Left ventricle myocardium superior (tissue), 1 donor: ENCODE measurements at places on chromosomes 6 and 20.

DNA sequence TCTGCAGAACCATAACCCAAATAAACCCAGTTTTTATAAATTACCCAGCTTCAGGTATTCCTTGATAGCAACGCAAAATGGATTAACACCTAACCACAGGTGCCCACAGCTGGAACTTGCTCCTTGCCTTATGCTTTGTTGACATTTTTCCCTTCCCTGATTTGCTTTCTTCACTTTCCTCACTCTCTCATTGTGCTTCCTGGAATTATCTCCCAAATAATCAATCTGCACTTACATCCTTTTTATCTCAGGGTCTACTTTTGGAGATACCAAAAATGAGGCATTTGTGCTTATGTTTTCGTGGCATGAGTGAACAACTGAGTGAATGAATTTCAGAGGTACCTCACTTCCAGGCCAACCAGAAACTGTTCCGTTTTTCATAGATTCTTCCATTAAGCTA, 374.3 kb downstream of the DOK5 start:
- DNase-seq = no peak

GRCh38 chr20:46252352-46253091, 55.8 kb downstream of the CDH22 start:
- no peak for DNase-seq

DNA sequence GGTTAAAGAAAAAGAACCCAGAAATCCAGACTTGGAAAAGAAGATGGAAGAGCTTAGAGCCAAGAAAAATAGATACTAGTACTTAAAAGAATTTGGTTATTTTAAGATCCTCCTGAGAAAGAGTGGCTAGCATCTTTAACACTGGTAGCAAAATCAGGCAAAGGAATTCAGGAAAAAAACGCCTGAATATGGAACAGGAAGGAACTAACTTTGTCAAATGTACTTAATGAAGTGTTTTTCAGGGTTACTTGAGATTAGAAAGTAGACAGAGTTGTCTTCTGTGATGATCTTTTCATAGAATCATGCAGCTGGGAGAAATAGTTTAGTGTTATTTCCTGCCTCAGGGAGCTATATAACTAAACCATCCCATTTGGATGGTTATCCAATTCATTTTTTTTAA, 50.8 kb upstream of the SASH1 start:
- DNase-seq = no peak

DNA sequence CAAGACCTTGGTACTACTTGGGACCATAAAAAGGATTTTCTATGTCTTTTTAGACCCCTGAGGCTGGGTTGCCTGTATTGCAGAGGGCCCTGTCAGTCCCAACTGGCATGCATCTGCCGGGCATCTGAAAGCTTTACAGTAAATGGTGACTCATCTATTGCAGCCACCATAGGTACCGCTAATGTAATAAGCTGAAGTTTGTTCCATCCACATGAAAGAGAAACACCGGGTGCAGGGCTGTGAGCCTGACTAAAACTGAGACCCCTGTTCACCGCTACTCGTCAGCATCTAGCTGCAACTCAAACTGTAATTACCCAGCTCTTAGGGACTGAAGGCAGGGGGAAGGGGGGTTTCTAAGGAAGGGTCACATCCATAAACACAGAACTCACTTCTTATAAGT, 49.5 kb downstream of the TRERF1 start:
- no peak for DNase-seq

- peak; percentile 37 for DNase-seq
These were observed 23.4 kb upstream of the SLCO4A1 start for GRCh38 chr20:62618611-62619529.

GRCh38 chr20:24018796-24019195, 30.2 kb upstream of the GGTLC1 start:
- DNase-seq = no peak

GRCh38 chr6:15621203-15622044, 41.4 kb downstream of the DTNBP1 start:
- DNase-seq = peak; percentile 73

DNA sequence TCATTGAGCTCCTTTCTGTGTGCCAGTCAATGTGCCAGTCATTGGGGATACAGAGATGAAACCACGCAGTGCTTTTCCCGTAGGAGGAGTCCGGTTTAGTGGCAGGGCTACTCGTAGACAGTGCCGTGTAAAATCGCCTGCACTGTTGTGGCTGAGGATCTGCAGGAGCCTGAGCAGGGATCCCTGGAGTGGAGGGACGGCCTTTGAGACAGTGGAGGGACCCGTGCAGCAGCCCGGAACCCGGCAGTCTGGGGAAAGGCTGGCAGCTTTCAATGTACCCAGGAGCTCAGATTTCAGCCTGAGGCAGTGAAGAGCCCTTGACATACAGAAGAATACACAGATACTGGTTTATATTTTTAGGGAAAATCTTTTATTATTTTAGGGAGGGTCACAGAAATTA, 203.3 kb downstream of the ARID1B start:
- DNase-seq = no peak

DNA sequence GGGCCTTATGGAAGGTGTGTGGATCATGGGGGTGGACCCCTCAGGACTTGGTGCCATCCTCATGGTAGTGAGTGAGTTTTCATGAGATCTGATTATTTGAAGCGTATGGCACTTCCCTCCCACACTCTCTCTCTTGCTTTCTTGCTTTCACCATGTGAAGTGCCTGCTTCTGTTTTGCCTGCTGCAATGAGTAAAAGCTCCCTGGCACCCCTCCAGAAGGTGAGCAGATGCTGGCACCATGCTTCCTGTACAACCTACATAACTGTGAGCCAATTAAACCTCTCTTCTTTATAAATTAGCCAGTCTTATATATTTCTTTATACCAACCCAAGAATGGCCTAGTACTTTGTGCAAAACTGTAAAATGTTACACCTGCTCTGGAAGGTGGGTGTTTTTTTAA, 396.8 kb upstream of the HS3ST5 start:
- DNase-seq = no peak

DNA sequence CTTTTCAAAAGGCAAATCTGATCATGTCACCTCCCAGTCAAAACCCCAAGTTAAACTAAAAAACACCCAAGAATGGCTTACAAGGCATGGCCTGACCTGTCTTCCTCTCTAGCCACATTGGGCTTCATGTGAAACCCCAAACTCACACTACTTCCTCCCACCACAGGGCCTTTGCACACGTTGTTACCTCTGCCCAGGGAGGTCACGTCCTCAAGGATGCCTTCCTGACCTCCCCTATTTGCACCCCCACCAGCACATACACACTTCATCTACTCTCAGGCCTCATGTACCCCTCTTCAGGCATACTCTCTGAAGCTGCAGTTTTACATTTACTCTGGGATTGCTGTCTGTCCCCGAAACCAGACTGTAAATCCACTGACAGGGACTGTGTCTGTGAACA, 6.1 kb downstream of the EZR start:
- no peak for DNase-seq

- no peak for DNase-seq
These were observed 32.7 kb downstream of the CHMP4B start for GRCh38 chr20:33843854-33844253.

DNA sequence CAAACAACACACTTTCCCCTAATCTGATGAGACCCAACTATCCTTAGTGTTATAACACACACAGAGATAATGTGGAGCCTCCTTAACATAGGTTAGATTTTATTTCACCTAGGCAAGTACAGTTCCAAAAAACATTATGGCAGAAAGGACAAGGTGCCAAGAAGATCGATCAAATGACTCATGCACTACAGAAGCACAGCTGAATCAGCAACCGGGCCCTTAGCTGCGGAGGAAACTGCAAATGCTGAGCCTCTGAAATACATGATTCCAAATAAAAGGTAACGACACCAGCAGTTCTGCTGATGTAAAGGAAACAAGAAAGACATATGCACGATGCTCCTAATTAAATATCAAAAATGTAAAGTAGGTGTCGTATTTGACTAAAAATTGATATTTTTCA, 19.9 kb upstream of the MUC21 start:
- no peak for DNase-seq

DNA sequence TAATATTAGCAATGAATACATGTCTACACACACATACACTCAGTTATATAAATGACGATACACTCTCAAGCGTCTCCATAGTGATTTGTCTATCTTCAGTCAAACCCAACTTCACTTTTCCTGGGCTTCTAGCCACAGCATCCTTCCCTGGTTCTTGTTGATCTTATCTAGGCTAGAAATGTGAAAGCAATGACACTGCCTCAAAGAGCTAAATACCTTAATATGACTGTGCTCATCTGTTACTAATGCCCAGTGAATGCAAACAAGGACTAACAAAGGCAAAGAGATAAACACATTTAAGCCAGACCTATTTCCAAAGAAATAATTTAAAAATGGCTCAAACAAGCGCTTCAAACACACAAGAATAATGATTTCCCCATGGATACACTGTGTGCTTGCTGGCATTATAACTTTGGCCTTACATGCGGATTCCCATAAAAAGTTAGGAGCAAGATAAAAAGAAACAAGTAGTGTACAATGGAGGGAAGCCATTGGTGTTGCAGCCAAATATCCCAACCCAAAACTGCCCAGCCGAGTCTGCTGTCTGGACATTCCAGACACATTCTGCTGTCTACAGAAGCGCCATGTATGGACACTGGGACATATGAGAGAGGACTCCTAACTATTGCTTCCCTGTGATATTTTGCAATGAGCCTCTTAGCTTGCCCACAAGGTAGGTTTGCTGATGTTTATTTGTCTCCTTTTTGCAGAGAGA, 19.5 kb upstream of the DAAM2 start:
- DNase-seq = no peak

DNA sequence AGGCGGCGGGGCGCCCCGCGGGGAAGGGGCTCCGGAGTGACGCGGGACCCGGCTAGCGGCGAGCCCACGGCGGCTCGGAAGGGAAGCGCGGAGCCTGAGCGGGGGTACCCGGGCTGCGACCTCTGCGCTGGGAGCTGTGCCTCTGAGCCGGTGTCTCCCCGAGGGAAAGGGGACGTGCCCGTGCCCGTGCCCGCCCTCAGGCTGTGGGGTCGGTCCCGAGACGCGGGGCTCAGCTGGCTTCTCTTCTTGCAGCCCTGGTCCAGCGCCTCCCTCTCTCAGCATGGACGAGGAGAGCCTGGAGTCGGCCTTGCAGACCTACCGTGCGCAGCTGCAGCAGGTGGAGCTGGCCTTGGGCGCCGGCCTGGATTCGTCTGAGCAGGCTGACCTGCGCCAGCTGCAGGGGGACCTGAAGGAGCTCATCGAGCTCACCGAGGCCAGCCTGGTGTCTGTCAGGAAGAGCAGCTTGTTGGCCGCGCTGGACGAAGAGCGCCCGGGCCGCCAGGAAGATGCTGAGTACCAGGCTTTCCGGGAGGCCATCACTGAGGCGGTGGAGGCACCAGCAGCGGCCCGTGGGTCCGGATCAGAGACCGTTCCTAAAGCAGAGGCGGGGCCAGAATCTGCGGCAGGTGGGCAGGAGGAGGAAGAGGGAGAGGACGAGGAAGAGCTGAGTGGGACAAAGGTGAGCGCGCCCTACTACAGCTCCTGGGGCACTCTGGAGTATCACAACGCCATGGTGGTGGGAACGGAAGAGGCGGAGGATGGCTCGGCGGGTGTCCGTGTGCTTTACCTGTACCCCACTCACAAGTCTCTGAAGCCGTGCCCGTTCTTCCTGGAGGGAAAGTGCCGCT, 686 bp downstream of the ZGPAT start:
- peak; percentile 31 for DNase-seq

DNA sequence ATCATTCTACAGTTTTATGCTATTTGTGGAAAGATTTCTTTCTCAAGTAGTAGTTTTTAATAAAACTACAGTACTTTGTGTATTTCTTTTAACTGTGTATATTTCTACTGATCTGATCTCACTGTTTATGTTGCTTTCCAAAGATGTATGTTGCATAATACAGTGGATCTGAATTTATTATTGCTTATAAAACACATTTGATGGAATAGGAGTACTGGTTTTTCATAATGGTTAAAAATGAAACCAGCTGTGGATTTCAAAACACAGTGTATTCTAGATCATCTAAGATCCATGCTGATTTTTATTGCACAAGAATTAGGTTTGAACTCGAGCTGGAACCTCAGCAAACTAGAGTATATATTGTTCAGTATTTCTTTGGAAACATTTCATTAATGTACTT, 8.0 kb downstream of the NKX2-4 start:
- DNase-seq = no peak

- no peak for DNase-seq
These were observed 68.7 kb downstream of the TXNDC5 start for GRCh38 chr6:7841781-7842468.

DNA sequence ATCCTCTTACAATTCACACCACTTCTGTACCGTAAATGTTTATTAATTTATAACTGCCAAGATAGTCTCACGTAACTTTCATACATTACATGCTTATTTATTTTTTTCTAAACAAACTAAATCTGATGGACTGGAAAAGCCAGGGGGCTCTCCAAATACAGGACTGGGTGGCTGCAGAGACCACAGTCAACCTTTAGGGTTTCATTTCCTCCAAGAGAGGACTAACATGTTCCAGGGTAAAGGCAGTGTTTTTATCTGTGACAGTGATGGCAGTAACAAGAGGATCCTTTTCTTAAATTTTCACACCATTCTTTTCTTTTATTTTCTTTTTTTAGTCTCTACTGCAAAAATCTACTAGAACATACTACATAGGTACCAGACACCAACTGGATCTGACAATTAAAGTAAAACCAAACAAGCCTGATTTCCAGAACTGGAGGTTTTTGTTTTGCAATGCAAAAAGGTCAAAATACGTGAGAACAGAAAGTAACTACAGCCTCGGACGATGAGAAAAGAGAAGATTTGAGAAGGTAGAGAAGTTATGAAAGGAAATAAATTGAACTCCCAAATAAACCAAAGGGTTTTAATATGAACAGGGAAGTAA, 1.2 kb downstream of the LMBRD1 start:
- DNase-seq = no peak

DNA sequence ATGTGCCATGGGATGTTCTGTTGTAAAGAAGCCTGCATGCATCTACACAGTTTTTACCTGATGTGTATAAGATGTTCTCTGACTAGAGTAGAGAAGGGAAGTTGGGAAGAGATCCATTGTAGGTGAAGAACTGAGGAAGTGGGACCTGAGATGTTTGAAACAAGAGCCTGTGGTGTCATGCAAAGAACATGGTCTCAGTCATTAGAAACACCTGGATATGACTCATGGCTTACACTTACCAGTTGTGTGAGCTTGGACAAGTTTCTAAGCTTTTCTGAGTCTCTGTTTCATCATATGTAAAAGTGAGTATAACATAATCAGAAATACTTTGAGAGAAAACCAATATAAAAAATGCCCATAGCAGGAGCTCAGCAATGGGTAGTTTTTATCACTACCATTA, 51.9 kb upstream of the SEC63 start:
- no peak for DNase-seq

DNA sequence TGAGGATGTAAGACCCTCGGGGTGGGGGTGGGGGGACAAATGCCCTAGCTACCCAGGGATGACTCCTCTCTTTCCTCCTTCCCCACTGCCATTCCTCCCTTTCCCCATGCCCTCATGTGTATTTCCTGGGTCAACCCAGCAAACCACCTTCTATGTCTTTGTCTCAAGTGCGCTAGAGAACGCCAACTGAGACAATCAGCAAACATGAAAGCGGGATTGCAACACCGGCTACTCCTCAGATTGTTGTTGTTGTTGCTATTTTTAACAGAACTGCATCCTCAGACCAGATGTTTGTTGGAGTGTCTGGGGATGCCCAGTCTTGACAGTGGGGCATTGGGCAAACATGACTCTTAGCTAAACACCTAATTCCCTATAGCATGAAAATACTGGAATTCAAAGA, 39.3 kb upstream of the HIVEP1 start:
- DNase-seq = no peak

GRCh38 chr20:3283222-3283820, 44.3 kb upstream of the SLC4A11 start:
- DNase-seq = no peak
